ENCODE measurements at places on chromosomes 5 and 9.

DNA sequence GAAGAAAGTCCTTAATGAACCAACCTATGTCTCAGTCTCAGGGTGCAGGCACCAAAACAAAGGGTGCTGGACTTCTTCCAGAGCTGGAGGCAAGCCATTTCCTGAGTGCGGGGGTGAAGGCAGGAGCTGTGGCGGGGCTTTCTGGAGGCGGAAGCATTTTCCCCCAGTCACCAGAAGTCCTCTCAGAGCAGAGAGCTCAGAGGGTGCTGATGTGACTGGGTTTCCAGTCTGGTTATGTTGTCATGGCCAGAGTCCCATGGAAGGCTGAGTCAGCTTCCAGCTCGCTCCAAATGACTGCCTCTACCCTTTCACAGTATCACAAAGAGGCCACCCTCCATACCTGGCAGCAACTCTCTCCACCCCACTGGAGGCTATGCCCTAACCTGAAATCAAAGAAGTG lies 86.0 kb downstream of the TRPC7 start:
- no peak for DNase-seq

GRCh38 chr5:14223372-14223771 lies 80.2 kb downstream of the TRIO start:
- no peak for DNase-seq

GRCh38 chr5:133668458-133668857 lies 56.1 kb upstream of the FSTL4 start:
- DNase-seq: no peak

DNA sequence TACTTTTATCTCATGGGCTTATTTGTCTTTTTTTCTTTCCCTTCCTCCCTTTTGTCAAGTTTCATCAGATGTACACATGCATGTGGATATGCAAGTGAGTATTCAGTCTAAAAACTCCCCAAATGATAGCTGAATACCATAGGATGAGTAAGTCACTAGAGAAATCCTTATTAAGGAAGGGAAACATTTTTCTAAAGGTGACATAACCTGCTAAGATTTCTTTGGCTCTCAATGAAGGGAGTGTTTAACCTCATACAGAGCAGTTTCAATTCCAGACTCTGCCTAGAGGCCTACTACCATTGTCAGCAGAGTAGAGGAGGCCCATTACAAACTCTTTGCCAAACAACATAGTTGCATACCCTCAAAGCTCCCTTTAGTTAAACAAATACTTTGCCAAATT lies 192.4 kb downstream of the ARHGEF28 start:
- DNase-seq: no peak

DNA sequence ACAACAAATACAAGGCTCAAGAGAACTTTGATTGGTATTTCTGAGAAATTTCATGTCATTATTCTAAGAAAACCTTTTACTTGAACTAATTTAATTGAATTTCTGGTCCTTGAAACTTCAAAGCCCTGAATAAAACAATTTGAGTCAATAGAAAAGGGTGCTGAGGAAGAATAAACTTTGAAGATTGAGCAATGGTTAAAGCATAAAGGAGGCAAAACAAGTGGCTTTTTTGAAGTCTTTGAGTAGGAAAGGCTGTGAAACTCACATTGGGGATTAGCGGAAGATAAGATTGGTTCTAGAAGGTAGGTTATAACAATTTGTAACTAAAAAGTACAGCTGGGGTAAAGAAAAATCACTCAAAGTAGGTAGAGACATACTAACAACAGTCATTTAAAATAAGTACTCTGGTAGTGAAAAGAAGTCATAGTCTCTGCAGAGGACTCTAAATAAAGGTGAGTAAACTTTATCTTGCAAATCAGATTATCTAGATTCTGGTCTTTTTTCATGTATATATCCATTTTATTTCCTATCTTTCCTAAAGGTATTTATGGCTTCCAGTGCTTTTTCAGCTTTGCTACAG lies 6.4 kb upstream of the PLPP1 start:
- peak; percentile 10 for DNase-seq

DNA sequence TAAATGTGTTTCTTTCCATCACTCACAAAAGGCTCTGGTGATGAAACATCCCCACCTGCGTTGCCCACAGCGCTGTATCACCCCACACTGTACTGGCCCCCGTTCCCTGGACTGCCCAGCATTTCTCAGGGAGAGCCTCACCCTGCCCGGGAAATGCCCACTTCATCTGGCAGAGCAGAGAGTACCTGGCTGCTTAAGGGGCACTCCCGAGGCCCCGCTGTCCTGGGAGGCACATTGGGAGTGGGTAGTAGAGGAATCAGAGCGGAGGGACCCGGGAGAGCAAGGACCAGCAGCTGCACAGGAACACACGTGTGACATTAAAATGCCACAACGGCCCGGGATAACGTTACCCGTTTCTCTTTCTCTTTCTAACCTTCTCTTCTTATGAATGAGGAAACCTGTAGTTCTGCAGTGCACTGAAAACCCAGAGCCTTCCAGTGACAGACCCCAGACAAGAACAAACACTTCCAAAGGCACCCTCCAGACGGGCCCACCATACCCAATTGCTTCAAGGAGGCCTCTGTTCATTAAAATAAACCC lies 110.0 kb downstream of the ROR2 start:
- DNase-seq: no peak

All from CD4-positive, alpha-beta T cell treated with Interleukin-10 for 1 hour (primary cell).